ENCODE measurements at places on chromosomes 6 and 20.

- DNase-seq: no peak
These were observed 13.6 kb upstream of the GATA5 start for GRCh38 chr20:62489186-62489931.

DNA sequence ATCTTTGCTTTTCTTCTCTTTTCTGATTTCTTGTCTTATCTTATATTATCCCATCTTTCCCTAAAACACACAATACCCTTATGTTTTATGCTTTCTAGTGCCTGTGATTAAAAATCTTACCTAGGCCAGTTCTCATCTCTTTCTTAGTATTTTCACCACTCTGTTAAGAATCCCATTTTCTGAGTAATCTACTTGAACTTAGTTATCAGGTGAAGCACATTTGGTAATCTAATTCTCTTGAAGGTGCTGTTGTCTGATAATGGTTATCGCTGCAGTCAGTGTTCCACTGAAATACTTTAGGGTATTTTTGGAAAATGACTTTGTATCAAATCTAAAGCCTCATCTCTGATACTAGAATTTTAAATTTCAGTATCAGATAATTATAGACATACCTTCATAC lies 192.5 kb upstream of the MAN1A1 start:
- DNase-seq: no peak

DNA sequence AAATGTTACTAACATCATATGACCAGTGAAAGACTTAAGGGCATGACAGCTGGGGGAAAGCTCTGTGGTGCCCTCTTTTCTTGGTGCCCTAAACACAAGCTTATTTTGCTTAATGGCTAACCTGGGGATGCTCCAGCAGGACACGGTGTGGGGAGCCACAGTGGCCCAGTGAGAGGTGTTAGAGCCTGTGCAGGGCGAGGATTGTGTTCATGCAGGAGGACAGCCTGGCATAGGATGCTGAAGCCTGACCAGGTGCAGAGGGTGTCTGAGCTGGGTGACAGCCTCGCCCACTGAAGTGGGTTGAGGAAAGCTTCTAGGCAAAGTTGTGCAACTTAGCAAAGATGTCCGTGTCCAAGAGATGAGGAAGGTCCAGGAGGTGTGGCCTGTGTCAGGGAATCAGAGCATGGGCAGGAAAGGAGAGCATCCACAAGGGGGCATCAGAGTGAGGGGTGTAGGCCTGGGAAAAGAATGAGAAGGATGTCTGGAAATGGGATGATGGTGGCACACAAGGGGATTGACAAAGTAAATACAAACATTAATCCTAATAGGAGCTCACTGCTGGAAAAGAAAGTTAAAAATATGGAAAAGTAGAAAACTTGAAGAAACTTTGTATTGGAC lies 33.9 kb downstream of the SLC17A4 start:
- DNase-seq: no peak

DNA sequence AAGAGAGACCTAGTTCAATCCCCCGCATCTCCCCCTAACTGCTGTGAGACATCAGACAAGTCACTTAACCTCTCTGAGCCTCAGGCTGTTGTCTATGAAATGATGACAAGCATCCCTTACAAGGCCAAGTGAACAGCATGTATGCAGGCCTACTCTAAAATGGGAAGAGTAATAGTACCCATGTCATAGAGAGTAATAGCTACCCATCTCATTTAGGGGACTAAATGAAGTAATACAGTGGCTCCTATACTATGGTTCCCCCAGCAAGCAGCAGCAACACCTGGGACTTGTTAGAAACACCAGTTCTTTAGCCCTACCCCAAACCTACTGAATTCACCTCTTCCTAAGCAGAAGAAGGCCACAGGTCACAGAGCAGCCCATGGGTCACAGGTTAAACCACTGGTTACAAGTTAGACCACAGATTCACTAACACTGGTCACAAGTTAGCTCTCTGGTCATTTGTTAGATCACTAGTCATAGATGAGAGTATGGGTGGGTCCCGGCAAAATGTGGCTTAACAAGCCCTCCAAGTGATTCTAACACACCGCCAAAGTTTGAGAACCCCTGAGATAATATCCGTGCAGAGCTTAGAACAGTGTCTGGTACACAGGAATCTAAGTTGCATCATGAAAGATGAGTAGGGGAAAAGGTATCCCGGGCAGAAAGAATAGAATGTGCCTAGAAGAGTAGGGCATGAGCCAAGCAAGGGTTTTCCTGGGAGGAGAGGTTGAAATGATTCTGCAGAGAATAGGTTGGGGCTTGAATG lies 1.4 kb downstream of the DEFB124 start:
- DNase-seq: no peak

DNA sequence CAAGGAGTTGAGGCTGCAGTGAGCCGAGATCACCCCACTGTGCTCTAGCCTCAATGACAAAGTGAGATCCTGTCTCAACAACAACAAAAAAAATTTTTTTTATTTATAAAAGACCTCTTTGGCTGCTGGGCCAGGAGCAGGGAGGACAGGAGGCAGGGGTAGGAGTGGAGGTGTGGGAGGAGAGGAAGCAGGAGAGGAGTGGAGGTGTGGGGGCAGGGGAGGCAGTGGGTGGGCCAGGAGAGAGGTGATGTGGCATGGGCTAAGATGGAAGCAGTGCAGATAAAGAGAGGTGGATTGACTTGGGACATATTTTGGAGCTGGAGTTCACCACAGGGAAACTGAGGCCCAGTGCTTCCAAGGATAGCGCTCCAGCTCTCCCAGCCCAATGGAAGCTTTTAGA lies 13.4 kb upstream of the CSNK2A1 start:
- no peak for DNase-seq

DNA sequence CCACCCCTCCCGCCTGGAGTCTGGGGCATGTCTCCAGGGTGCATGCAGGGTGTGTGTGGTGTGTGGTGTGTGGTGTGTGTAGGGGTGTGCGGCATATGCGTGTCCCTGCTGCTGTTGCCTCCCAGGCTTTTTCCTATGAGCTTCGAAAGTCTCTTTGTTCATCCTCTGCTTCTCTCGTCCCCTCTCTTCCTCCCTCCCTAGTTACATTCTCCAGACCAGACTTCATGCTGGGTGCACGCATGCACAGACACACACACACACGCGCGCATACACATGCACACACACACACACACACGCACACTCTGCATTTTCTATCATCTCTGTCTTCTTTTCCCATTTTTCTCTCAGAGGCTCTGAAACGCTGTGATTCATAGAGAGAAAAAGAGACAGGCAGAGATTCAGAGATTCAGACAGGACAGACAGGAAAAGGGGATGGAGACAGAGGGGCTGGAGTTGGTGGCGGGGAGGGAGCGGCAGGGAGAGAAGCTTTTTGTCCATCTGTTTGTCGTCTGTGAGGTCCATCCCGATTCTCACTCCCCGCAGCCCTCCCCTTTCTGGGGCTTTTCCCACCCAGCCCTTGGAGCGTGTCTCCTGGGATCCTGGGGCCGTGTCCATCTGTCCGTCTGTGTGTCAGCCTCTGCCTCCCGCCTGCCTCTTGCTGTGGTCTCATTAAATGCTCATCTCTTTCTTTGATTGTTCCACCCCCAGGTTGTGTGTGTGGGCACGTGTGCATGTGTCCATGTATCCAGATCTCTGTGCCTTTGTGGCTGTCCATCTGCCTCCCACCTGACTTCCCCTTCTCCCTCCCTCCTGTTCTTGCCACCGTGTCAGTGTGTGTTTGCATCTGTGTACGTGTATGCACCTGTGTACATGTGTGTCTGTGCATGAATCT lies 62.6 kb downstream of the SRC start:
- no peak for DNase-seq

GRCh38 chr6:144159223-144159622 lies 8.9 kb downstream of the STX11 start:
- no peak for DNase-seq

DNA sequence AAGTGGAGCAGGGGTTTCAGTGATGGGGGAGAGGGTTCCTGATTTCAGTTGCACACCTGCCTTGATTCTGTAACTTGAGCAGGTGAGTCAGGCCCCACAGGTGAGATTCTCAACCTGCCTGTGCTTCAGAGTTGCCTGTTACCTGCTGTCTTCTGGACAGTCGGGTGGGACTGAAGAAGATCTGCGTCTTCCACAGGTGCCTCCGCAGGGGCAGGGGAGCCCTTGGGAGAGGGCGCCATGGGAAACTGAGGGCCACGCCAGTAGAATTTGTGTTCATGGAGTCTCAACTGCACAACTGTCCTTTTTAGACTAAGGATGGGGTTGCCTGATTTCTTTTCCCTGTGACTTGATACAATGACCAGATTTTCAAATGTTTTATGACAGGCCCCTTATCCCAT lies 5.2 kb downstream of the UNC93A start:
- no peak for DNase-seq

- peak; percentile 69 for DNase-seq
These were observed 103.7 kb downstream of the TOX2 start for GRCh38 chr20:44018259-44018941.

Data from right forelimb (tissue), 1 donor.